ENCODE measurements at places on chromosomes 12 and 14.
A peak's percentile ranks its signal among the peaks of the same experiment; 100 is the strongest.

- no peak for DNase-seq
Observed at GRCh38 chr12:26112703-26113147, 12.1 kb downstream of the BHLHE41 start.

GRCh38 chr12:60760965-60761364, 1165.1 kb downstream of the SLC16A7 start:
- DNase-seq, result no peak

DNA sequence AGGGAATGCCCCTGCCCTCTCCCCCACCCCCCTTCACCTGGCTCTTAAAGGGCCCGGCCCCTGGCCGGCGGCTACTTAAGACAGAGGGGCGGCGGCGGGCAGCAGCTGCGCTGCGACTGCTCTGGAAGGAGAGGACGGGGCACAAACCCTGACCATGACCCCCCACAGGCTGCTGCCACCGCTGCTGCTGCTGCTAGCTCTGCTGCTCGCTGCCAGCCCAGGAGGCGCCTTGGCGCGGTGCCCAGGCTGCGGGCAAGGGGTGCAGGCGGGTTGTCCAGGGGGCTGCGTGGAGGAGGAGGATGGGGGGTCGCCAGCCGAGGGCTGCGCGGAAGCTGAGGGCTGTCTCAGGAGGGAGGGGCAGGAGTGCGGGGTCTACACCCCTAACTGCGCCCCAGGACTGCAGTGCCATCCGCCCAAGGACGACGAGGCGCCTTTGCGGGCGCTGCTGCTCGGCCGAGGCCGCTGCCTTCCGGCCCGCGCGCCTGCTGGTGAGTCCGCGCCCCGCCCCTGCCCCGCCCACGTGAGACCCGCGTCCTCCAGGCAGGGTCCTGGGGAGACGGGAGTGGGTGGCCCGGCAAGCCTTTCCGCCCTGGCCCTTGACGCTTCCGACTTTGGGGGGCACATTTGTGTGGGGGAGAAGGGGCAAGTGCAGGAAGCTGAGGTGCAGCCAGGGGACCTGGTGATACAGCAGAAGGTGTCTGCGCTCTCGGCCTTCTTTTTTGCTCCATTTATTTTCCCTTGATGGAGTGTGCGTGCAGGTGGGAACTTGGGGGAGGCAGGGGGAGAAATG, at the start of gene IGFBP6:
TSS of gene IGFBP6 (plus strand) at position 104 of the 790 bp plus-strand sequence. CDS start at position 155, 51 bp downstream.
- peak; percentile 77 for DNase-seq

DNA sequence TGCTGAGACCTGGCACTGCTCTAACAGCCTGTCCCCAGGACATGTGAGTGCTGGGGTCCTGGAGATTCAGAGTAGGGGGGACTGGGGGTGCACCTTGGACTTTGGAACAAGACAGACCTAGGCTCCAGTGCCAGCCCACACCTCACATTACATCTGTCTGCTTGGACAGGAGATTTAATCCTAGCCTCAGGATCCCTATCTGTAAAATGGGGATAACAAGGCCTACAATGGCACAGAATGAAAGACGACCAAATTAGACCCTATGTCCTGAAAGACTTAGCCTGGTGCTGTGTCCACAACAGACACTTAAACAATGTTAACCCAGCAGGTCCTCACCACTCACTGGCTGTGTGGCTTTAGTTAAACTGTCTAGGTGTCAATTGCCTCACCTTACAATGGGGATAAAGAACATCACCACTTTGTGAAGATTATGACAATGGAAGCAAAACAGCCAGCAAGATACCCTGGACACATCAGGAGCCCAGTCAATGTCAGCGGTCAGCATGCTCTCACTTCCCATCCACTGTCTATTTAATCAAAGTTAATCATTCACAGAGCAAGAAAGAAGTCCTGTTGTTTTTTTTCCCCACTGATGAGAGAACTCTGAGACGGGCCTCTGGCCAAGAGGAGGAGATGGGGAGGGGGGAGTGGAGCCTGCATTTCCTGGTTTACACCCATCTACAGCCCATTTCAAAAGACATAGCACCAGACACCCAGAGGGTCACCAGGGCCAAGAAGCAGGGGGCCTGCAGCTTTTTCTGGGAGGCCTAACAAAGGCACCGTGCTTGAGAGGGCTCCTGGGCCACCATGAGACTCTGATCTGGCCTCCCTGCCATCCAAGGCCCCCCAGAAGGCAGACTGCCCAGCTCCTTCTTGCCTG, 40.6 kb downstream of the ACTN1 start:
- no peak for DNase-seq

- DNase-seq, result no peak
Observed at GRCh38 chr12:12717586-12718380, 615 bp downstream of the CDKN1B start.

GRCh38 chr14:61493239-61493638, 171.9 kb downstream of the PRKCH start:
- DNase-seq, result peak; percentile 50

- peak; percentile 56 for DNase-seq
Observed at GRCh38 chr12:25151476-25151875, 43.5 kb downstream of the DNAI7 start.
